ENCODE measurements at places on chromosomes 3 and 15. TPM values are rescaled to one million over a fixed set of nuclear protein-coding genes. Genes with fewer than 3 reads are reported as not detected.
A peak's percentile ranks its signal among the peaks of the same experiment; 100 is the strongest.

Gene DUOXA2
- not detected for total RNA-seq

Gene SLC9C1
- total RNA-seq: not detected

Gene GOLIM4
- 40.5 TPM for total RNA-seq

Gene C3orf22
- total RNA-seq: not detected

Gene TRH
- not detected for total RNA-seq

Gene STRIT1
- not detected for total RNA-seq

Gene SLC24A1
- 14.8 TPM for total RNA-seq

Gene KY
- total RNA-seq: not detected

Gene HRG
- not detected for total RNA-seq

Gene MASP1
- not detected for total RNA-seq

Gene PSTPIP1
- total RNA-seq: not detected

Gene CFAP44
- total RNA-seq: 7.4 TPM

Gene FOXL2
- total RNA-seq: 0.24 TPM

Gene CCDC54
- not detected for total RNA-seq

Gene ACVR2B
- 9.4 TPM for total RNA-seq

- DNase-seq: no peak
- peaks cover 26% of the 10 kb centered on the region for H3K36me3 ChIP-seq
- no peak overlapping the region for H3K27ac ChIP-seq
- no peak overlapping the region for H3K4me3 ChIP-seq
These were observed 26.3 kb downstream of the ABCC5 start for GRCh38 chr3:183991403-183991802.

DNA sequence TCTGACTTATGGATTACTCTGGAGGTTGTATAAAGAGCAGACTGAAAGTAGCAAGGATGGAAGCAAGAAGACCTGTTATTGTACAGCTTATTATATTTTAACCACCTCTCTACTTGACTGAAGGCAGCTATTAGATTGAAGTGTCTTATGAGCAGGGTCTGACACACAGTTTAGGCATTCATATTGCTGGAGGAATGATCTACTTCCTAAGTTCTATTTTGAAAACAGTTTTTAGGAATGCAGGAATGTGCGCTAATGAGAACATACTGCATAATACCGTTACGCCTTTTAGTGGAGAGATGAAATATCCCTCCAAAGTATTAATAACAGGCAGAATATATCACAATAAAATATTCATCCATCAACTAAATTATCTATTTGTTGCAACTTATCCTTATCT lies 193.3 kb downstream of the ISL2 start:
- H3K27me3 ChIP-seq: no peaks in the 10 kb centered on the region
- no peak for DNase-seq
- H3K4me1 ChIP-seq: peaks cover 7% of the 10 kb centered on the region
- H3K27ac ChIP-seq: no peak overlapping the region
- H3K4me3 ChIP-seq: no peak overlapping the region

- DNase-seq: no peak
- H3K27me3 ChIP-seq: no peaks in the 10 kb centered on the region
- peaks cover 15% of the 10 kb centered on the region for H3K36me3 ChIP-seq
- no peak overlapping the region for H3K4me3 ChIP-seq
These were observed 196.4 kb downstream of the GBE1 start for GRCh38 chr3:81565041-81565440.

GRCh38 chr15:81407718-81408117 lies 33.7 kb upstream of the TMC3 start:
- no peaks in the 10 kb centered on the region for H3K36me3 ChIP-seq
- H3K4me1 ChIP-seq: peaks cover 9% of the 10 kb centered on the region
- H3K27ac ChIP-seq: no peak overlapping the region
- H3K27me3 ChIP-seq: peaks cover 34% of the 10 kb centered on the region
- H3K4me3 ChIP-seq: no peak overlapping the region

DNA sequence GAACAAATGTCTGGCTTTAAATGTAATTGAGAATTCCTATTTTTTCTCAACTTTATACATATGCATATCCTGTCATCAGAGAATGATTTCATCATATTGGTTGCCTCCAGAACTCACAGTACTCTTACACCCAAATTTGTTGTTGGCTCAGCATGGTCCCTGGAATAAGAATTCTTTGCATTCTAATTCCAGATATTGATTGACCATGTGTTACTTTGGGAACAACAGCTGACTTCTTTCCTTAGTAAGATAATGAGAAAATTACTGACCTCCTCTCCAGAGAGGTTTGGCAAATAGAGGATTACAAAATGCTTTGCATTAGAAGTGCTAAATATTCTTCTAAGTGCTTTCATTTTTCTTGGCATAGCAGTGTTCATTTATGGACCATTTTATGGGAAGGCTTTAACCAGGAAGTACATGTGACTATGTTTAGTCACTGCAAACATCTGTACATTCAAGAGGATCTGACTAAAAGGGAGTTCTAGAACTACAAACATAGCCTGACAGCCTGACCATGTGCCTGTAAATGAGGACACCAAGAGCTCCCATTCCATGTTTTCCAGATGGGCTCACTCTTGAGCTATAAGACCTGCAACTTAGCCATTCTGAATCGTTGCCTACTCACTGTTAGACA lies 391.6 kb upstream of the DPPA4 start:
- H3K4me3 ChIP-seq: no peak overlapping the region
- H3K4me1 ChIP-seq: peaks cover 6% of the 10 kb centered on the region
- no peaks in the 10 kb centered on the region for H3K36me3 ChIP-seq
- no peaks in the 10 kb centered on the region for H3K27me3 ChIP-seq
- no peak for DNase-seq

GRCh38 chr15:57082054-57082728 lies 163.7 kb downstream of the TCF12 start:
- no peak overlapping the region for H3K27ac ChIP-seq
- no peak overlapping the region for H3K4me3 ChIP-seq
- peaks cover 3% of the 10 kb centered on the region for H3K4me1 ChIP-seq
- peaks cover 3% of the 10 kb centered on the region for H3K36me3 ChIP-seq
- DNase-seq: no peak
- no peaks in the 10 kb centered on the region for H3K27me3 ChIP-seq

GRCh38 chr3:174215456-174215855 lies 643.7 kb upstream of the NAALADL2 start:
- H3K27ac ChIP-seq: no peak overlapping the region
- no peaks in the 10 kb centered on the region for H3K27me3 ChIP-seq
- no peaks in the 10 kb centered on the region for H3K36me3 ChIP-seq
- H3K4me1 ChIP-seq: peaks cover 20% of the 10 kb centered on the region

- peak overlapping the region; percentile 83 for H3K27ac ChIP-seq
- peaks cover 37% of the 10 kb centered on the region for H3K4me1 ChIP-seq
- H3K27me3 ChIP-seq: no peaks in the 10 kb centered on the region
- DNase-seq: no peak
- H3K36me3 ChIP-seq: peaks cover 3% of the 10 kb centered on the region
- H3K4me3 ChIP-seq: no peak overlapping the region
These were observed 83.8 kb downstream of the MBNL1 start for GRCh38 chr3:152352554-152352953.

DNA sequence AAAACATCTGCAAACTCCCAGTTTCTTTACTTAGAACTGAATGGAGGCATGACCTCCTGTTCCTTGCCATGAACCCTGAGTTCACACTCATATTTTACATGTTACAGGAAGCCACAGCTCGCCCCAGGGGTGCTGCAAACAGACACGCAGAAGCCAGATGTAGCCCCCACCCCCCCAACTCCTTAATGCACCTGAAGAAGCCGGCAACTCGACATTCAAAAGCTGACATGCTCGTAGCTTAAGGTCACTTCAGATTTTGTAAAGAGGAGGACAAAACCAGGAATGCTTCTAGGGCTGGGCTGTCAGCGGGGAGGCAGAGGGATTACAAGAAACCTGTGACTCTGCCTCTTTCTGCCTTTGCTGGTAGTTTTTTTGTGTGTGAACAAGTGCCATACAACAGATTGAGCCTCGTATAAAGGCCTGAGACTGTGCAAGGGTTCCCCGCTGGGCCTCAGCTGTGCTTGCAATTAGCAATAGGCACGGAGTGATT lies 42.0 kb upstream of the FEZF2 start:
- H3K27ac ChIP-seq: no peak overlapping the region
- no peak overlapping the region for H3K4me3 ChIP-seq
- H3K4me1 ChIP-seq: peaks cover 3% of the 10 kb centered on the region
- H3K36me3 ChIP-seq: no peaks in the 10 kb centered on the region
- no peak for DNase-seq

DNA sequence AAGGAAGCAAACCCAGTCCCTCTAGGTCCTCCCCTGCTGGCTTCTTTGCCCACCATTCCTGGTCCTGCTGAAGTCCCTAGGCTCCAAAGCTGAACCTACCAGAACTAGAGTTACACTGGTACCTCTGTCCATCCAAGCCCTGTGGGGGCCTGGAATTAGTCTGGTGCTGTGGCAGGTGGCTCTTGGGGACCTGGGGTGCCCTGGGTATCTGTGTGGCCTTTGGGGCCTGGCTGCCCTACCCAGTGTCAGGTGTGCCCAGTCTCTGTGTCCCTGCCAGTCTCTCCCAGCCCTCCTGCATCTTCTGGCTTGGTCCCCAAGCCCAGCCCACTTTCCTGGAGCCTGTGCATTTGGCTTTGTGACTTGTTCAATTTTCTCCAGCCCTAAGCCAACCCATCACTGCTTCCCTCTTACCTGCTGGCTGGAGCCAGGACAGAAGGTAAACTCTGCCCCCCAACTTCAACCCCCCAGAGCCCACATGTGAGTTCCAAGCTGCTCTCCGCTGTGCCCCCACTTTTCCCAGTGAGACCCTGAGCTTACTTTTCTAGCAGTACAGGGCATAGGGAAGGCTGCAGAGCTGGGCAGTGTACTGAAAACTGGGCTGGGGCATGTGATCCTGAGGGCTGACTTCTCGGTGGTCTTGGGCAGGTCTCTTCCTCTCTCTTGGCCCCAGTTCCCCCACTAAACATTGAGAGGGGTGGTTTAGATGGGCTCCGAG lies 28.3 kb upstream of the HHATL start:
- no peaks in the 10 kb centered on the region for H3K4me1 ChIP-seq
- H3K36me3 ChIP-seq: no peaks in the 10 kb centered on the region
- peaks cover 25% of the 10 kb centered on the region for H3K27me3 ChIP-seq
- peak; percentile 56 for DNase-seq

GRCh38 chr3:177150970-177151627 lies 46.2 kb downstream of the TBL1XR1 start:
- no peak overlapping the region for H3K4me3 ChIP-seq
- DNase-seq: no peak
- no peaks in the 10 kb centered on the region for H3K27me3 ChIP-seq
- H3K36me3 ChIP-seq: peaks cover 4% of the 10 kb centered on the region
- H3K4me1 ChIP-seq: peaks cover 74% of the 10 kb centered on the region

- H3K4me3 ChIP-seq: no peak overlapping the region
- H3K36me3 ChIP-seq: peaks cover 5% of the 10 kb centered on the region
- H3K27me3 ChIP-seq: no peaks in the 10 kb centered on the region
- DNase-seq: no peak
These were observed 65.1 kb upstream of the SAMMSON start for GRCh38 chr3:69934398-69934797.

DNA sequence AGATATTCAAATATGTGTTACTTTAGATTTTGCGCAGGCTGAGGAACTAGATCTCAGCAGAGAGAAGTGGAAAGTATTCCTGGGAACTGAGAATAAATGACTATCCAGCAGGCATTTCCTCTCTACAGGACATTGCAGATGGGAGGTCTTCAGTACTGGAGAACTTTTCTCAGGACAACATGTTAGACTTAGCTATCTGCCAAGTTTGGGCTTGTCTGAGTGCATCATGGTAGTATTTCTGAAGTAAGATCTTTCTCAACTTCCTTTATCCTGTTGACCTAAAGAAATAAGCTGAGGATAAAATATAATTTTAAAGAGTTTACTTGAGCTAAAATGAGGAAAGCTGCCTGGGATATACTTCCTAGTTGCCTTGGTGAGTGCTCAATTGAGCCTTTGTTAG lies 167.9 kb upstream of the BCHE start:
- no peak for DNase-seq
- no peaks in the 10 kb centered on the region for H3K36me3 ChIP-seq
- no peak overlapping the region for H3K4me3 ChIP-seq
- no peak overlapping the region for H3K27ac ChIP-seq
- H3K27me3 ChIP-seq: no peaks in the 10 kb centered on the region

- H3K27ac ChIP-seq: peak overlapping the region; percentile 73
- no peak for DNase-seq
- H3K36me3 ChIP-seq: no peaks in the 10 kb centered on the region
- no peaks in the 10 kb centered on the region for H3K27me3 ChIP-seq
These were observed 235.9 kb downstream of the LPP start for GRCh38 chr3:188389711-188390342.

DNA sequence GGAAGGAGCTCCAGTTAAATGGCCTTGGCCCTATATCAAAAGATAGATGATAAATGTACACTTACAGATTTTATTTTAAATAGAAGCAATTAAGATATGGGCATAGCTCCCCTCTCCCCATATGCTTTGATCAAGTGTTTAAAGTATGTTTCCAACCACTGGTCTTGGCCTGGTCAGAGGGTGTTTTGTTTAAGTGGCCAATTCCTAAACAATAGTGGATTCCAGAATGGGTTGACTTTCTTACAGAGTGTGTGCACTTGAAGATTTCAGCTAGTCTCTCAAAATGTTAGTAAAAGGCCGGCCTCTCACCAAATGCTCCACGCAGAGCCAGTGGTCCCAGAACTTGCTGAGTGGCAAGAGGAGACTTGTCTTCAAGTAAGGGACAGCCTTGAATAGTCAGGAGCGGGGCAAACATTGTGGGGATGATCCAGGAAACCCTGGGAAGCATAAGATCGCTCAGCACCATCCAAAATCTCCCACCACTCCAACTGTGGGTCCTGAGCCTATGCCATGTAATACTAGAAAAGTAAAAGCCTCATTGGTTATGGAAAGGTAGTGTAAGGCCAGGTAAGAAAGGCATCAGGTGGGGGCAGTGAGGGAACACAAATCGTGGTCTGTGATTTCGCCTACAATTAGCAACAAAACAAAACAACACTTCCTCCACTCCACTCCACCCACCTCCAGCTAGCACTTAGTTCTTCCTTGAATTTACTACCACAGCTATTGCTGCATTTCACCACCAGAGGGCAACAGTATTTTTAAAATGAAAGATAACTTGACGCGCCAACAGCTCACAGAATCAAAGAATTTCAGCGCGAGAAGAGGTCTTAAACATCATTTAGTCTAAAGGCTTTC lies 4.8 kb downstream of the RARRES1 start:
- no peak for DNase-seq
- H3K4me1 ChIP-seq: peaks cover 53% of the 10 kb centered on the region
- H3K27ac ChIP-seq: no peak overlapping the region
- H3K36me3 ChIP-seq: peaks cover 3% of the 10 kb centered on the region
- H3K27me3 ChIP-seq: no peaks in the 10 kb centered on the region
- H3K4me3 ChIP-seq: no peak overlapping the region

- H3K27ac ChIP-seq: no peak within 1 kb of the TSS
- peaks cover 31% of the 10 kb centered on the region for H3K36me3 ChIP-seq
- no peak for DNase-seq
- H3K27me3 ChIP-seq: no peaks in the 10 kb centered on the region
These were observed at the start of gene GRAMD2A for GRCh38 chr15:72197460-72198355. TSS of gene GRAMD2A (minus strand) at chr15:72197787.

DNA sequence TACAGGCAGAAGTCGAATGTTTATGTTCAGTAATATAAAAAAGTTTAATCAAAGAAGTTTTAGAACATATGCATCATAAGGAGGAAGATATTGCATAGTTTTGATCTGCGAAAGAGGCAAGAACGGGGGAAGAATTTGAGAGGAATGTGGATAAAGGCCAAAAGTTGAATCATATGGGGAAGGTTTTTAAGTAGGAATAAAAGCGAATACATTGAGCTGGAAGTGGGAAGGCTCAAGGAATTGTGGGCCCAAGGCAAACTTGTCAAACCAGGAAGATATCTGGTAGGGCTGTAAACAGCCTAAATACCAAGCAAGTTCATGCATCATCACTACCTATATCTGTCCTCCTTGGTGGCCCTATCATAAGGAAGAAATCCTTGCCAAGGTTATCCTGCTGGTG lies 186.9 kb downstream of the MAGI1 start:
- no peaks in the 10 kb centered on the region for H3K36me3 ChIP-seq
- DNase-seq: no peak
- peaks cover 22% of the 10 kb centered on the region for H3K4me1 ChIP-seq
- no peak overlapping the region for H3K27ac ChIP-seq
- no peaks in the 10 kb centered on the region for H3K27me3 ChIP-seq
- H3K4me3 ChIP-seq: no peak overlapping the region
